ENCODE measurements at places on chromosomes 12 and 14.

DNA sequence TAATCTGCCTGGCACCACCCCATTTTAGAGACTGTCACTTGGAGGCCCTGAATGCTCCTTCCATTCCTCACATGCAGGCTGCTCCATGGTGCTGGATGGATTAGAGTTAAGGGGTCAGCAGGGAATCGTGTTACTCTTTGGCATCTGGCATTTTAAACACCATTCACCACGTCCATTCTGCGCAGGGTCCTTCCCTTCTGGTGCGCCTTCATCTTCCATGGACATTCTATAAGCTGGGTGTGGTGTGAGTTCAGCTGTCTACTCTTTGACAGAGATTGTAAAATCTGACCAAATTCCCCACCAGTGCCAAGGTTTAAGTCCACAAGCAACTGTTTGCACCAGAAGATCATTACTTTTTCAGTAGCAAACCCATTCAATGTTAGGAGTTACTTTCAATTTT is 47.8 kb downstream of the GIT2 start:
- DNase-seq, result no peak

- DNase-seq, result no peak
Observed at GRCh38 chr12:27180906-27181505, 63.1 kb upstream of the STK38L start.

DNA sequence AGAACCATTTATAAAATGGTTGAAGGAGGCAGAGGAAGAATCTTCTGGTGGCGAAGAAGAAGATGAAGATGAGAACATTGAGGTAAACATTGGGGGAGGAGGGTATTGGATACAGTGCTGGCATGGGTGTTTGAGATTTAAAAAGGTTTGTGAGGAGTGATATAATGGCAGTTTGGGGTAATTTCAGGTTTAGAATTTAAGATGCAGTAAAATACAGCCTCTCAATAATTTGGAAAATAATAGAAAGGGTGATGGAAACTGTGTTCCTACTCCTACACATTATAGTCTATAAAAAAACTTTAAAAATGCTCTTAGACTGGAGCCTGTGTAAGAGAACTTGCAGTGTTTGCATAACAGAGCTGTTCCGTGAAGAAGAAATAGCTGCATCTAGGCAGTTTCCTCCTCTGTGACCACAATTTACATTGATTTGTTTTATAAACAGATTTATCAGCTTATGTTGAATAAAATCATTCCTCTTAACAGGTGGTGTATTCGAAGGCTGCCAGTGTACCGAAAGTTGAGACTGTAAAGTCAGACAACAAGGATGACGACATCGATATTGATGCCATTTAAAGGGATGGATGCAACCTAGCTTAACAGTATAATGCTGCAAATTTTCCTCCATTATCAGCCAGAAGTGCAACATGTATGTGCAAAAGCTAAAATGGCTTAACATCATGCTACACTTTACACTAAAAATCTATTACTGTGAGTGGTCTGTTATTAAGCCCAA is 6.6 kb downstream of the EIF5 start:
- DNase-seq, result no peak

GRCh38 chr14:96002498-96002884 is 36.7 kb upstream of the C14orf132 start:
- no peak for DNase-seq

DNA sequence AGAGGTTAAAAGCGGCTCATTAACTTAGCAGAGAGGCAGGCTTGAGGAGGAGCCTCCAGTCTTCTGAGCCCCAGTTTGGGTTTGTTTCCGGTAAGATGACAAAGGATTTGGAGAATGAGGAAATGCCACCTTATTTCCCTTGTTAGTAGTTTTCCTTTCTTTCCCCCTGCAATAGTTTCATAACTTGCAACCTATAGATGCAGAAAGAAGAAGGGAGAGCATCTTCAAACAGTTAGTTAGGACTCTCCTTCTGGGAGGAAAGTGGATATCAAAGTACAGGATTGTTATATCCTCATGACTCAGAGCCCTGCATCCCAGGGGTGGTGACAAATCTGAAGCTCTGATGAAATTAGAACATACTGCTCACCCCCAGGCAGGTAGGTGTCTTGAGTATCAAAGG is 180.7 kb upstream of the SLC38A2 start:
- peak; percentile 63 for DNase-seq

DNA sequence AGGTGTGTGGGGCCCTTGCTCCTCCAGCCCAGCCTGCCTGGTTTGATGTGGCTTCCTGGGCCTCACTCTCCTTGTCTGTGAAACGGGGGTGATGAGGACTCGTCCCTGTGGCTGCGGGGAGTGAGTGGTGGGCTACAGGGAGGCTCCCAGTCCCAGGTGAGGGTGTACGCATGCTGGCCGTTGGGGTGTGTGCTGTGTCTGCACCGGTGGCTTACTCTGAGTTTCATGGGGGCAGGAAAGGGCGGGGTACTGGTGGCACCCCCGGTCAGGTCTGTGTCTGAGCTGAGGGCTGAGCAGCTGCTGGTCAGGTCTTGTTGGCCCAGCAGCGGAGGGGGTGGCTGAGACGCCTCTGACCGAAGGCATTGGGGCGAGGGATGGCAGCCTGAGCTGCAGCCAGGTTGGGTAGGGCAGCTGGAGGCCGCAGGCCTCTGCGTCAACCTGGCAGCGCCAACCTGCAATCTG is 11.2 kb downstream of the ULK1 start:
- no peak for DNase-seq

- DNase-seq, result peak; percentile 49
Observed at GRCh38 chr14:101475456-101476257, 85.6 kb upstream of the DIO3 start.

- no peak for DNase-seq
Observed at GRCh38 chr14:92308716-92309115, 14.2 kb upstream of the SLC24A4 start.

- no peak for DNase-seq
Observed at GRCh38 chr14:43790681-43791080, 716.4 kb downstream of the FSCB start.

DNA sequence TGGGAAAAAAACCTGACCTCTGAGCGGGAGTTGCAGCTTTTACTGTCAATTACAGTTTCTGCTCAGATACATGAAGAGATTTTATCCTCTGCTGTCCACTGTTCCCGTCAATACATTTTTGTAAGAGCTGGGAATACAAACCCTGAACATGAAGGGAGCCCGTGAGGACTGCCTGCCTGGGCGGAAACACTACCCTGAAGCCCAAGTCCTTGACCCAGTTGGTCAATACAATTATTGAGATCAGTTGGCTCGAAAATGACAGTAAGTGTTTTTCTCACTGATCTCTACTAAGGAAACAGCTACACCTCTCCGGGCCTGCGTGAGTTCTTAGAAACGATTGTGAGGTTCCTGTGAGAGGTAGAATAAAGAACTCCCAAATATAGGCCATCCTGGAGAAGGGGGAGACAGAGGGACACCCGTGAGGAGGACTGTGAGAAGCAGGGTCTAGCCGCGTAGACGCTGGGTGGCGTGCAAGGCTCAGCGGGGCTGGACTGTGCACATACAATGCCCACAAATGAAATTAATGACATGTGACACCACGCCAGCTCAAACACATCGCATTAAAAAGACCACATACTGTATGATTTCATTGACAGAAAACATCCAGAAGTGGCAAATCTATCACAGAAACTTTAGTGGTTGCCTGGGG is 509.5 kb downstream of the TMEM132D start:
- DNase-seq, result no peak

GRCh38 chr14:51730098-51730497 is 78.4 kb downstream of the FRMD6 start:
- no peak for DNase-seq

DNA sequence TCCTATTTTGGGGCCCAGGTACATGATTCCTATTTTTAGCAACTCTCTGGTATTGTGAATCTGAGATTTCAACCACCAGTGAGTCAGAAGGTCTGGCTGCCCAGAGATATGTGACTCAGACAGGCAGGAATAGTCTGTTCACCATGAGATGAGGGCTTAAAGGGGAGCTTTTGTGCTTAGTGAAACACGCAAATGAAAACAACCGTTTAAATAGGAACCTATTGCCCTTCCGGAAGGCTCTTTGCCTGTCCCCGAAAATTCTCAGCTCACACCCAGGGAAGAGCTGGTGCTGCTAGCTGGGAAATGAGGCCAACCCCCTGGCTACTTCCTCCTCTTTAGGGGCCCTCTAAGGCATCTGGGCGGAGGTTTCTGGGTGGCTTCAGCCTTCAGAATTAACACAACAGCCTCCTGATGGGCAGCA is 283.6 kb downstream of the CACNA1C start:
- peak; percentile 84 for DNase-seq

- DNase-seq, result no peak
Observed at GRCh38 chr12:106219043-106219442, 28.8 kb downstream of the CKAP4 start.

DNA sequence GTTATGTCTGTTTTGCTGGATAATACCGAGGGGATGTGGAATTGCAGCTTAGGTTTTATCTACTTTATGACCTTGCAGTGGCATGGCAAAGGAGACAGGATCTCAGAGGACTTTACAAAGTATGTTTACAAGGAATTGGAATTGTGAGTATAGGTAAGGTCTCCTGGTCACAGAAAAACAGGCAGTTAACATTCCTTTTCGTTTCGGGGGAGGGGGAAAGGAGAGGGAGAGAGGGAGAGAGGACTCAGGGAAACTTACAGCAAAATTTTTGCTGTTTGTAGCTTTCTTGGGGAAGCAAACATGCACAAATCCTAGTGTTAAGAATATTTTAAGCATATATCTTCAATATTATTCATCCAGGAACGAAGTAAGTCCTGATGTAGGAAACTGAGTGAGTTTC is 590.5 kb upstream of the LRFN5 start:
- no peak for DNase-seq

DNA sequence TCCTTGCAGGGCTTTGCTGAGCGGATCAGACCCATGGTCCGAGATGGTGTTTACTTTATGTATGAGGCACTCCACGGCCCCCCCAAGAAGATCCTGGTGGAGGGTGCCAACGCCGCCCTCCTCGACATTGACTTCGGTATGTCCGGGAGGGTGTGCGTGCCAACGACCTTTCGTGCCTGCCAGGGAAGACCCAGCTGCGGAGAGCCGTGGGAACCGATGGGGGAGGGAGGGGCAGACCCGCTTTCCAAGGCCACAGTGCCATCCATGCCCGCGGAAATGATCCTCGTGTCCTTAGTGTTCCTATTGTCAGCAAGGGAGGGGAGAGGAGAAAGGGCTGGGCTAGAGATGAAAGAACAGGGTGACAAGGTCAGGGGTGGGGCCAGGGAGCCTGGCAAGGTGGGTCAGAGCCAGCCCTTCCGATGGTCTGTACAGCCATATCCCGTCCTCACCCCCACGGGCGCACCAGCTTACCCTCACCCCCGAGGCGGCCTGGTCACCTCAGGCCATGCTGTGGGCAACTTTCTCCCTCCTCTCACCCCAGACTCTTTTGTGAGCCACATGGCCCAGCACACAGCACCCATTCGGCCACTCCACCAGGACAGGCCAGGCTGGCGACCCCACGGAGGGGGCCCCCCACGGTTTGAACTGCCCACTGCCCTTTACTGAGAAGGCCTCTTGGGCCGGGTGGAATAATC is 11.7 kb upstream of the SIVA1 start:
- DNase-seq, result no peak

DNA sequence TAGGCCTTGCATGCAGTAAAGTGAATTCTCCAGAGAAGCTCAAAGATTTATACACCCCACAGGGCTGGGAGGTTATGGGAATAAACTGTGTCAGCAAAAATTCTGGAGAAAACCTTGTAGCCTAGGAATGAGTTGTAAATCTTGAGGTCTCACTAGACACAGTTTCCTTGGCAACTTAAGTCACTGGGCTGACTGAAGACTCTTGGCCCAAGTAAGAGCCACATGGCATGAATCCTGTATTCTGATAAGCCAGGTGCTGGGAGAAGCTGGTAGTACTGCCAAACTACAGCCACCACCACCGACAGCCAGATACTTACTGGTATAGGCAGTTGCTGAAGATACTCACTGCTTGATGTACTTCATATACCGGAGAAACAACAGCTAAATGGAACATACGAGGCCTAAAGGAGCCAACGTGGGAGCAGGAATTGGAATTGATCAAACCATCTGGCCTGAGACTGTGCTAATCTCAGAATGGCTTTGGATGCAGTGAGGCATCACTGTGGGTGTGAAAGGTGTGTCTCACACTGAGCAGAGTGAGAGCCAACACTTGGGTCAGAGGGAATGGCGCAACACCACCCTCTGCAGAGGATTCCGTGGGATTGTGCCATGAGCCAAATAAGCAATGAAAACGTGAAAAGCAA is 102.8 kb upstream of the TMCC3 start:
- DNase-seq, result no peak

DNA sequence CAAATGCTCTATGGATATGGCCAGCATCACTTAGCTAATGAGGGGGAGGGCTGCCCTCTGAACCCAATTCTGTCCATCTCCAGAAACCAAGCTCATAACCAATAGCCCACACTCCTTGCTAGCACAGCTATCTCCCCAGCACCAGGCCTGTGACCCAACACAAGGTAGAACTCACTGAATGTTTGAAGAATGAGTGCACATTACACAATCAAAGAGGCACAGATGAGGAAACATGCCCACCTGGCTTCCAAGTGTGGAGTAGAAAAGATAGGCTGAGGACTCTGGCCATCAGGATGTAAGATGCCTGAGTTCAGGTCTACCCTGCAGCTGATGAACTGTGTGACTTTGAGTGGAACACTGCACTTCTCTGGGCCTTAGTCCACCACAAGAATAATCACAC is 268.4 kb downstream of the BCL11B start:
- no peak for DNase-seq

DNA sequence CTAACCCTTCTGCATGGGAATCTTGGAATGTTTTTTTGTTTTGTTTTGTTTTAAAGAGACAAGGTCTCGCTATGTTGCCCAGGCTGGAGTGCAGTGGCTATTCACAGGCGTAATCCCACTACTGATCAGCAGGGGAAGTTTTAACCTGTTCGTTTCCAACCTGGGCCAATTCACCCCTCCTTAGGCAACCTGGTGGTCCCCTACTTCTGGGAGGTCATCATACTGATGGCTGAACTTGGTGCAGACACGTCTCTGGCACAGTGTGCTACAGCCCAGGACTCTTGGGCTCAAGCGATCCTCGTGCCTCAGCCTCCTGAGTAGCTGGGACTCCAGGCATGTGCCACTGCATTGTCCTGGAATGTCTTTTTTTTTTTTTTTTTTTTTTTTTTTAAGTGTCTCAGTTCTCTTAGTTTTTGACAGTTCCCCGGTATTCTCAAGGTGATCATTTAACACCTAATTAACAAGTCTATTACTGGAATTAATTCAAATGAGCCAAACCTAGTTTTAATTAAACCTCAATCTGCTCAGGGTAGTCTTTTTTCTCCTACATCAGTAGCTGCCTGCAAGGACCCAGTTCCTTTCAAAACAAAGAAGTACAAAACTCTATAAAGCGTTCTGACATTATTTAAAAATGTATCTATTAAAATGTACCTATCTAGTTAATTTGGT is 49.0 kb upstream of the ISM2 start:
- no peak for DNase-seq

DNA sequence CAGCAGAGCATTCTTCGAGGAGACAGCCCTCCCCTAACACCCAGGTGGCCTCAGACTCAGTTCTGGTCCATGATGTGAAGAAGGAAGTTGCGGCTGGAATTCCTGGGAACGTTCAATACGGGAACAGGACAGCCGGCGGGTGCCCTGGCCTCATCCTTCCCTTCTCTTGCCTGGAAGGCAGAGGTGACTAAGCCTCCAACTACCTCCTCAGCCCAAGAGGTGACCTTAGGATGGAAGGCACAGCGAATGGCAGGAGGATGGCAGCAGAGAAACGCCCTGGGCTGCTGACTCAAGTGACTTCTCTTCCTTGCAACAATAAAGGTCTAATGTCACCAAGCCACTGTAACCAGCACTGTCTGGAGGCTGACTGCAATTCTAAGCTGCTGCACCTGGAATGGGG is 36.1 kb downstream of the DHX37 start:
- DNase-seq, result no peak

GRCh38 chr12:20006871-20007730 is 361.2 kb upstream of the PDE3A start:
- DNase-seq, result no peak

- DNase-seq, result no peak
Observed at GRCh38 chr12:34209259-34209835, 187.1 kb downstream of the ALG10 start.
